SJCRH30 (cell line): ENCODE measurements at places on chromosomes 16 and 17. TPM values are rescaled to one million over a fixed set of nuclear protein-coding genes. Genes with fewer than 3 reads are reported as not detected.

KCNJ12 gene
- 0.20 and 0.40 TPM in 2 replicates for total RNA-seq

SLC13A5 gene
- total RNA-seq: not detected in 2 replicates

HLF gene
- 1.5 and 2.4 TPM in 2 replicates for total RNA-seq

TMED6 gene
- not detected in 2 replicates for total RNA-seq
